ENCODE measurements at places on chromosomes 1 and 21.

GRCh38 chr1:213247038-213247437, 196.0 kb downstream of the RPS6KC1 start:
- DNase-seq, result no peak

GRCh38 chr21:36454093-36454531, 25.8 kb downstream of the CLDN14 start:
- DNase-seq, result no peak

- DNase-seq, result peak; percentile 94
Measured at GRCh38 chr1:224113918-224114786, at the start of gene FBXO28. FBXO28 (plus strand) TSS chr1:224114111; CDS start chr1:224114130, 19 bp downstream.

- DNase-seq, result no peak
Measured at GRCh38 chr21:26655460-26655859, 82.4 kb upstream of the CYYR1 start.

GRCh38 chr1:192824511-192824910, 15.7 kb downstream of the RGS2 start:
- DNase-seq, result no peak

GRCh38 chr21:28509031-28509430, 483.6 kb downstream of the LTN1 start:
- no peak for DNase-seq

DNA sequence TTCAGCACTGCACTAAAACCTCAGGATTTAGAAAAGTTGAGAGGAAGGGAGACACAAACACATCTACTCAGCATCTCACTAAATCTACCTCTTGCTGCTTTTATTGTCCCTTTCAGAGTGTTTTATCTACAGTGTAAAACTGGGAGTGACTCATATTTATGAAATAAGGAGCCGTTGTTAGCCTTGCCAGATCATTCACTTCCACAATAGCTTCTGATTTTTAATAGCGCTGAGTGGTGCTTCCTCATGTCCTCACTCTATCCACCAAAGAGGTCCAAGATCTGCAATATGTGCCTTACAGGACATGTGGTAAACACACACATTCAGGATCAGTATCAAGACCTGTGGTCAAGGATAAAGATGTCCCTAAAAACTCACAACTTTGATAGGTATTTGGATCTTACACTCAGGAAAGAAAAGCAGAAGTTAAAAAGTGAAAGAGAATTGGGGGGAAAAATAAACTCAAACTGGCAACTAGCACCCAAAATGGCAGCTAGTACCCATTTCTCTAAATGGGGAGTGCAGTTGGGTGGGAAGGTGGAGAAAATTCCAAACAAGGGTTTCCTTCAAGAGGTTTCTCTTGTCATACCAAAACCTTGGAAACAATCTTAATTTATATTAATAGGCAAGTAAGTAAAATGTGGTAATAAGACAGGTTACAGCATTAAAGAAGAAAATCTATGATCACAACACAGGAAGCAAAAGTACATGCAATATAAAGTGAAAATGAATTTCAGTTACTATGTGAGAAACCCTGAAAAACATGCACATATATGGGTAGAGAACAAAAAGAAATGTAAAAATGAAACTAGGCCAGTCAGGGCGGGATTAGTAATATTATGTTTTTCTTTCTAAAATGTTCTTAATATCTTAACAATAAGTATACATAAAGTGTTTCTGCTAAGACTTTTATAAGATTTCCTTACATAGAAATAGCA, 15.9 kb downstream of the DUSP10 start:
- DNase-seq, result no peak

- DNase-seq, result no peak
Measured at GRCh38 chr1:20981915-20982314, 194.8 kb downstream of the EIF4G3 start.

DNA sequence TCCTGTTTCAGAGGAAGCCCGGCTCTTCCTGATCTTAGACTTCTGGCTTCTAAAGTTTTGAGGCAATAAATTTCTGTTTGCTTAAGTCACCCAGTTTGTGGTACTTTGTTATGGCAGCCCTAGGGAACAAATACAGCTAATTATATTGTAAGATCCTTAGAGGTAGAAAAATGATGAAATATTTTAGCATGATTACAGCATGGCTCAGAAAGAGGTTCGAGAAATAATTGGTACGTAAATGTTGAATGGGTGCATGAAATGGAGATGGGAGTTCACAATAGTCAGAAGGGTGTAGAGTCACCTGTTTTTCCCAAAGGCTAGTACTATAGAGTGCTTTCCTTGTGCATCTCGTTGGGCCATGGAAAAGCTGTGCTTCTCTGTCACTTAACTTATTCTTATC, 123.5 kb downstream of the RUNX1 start:
- DNase-seq, result no peak

DNA sequence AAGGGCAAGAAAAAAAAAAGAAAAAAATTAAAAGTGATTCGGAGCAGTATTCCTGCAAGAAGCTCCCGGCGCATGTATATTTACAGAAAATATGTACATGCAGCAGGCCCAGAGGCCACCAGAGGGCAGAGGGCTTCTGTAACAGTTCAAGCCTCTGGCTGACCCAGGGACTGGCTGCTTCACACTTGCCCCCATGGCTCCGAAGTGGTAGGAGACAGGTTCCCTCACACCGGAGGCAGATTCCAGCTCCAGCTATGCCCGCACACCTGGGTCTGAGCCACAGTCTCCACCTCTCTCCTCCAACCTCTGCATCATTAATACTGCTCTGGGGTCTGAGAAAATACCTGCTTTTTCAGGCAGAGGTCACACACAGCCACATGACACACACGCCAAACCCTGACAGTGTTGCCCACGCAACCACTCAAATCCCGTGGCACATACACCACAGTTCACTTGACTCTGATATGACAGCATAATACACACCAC, 2.2 kb upstream of the ARHGAP30 start:
- DNase-seq, result peak; percentile 46

GRCh38 chr1:23282957-23283356, 61.1 kb downstream of the HNRNPR start:
- peak; percentile 10 for DNase-seq

- DNase-seq, result no peak
Measured at GRCh38 chr1:99969260-99969728, 502 bp upstream of the SLC35A3 start.
